ENCODE measurements at places on chromosomes 2 and 18.

DNA sequence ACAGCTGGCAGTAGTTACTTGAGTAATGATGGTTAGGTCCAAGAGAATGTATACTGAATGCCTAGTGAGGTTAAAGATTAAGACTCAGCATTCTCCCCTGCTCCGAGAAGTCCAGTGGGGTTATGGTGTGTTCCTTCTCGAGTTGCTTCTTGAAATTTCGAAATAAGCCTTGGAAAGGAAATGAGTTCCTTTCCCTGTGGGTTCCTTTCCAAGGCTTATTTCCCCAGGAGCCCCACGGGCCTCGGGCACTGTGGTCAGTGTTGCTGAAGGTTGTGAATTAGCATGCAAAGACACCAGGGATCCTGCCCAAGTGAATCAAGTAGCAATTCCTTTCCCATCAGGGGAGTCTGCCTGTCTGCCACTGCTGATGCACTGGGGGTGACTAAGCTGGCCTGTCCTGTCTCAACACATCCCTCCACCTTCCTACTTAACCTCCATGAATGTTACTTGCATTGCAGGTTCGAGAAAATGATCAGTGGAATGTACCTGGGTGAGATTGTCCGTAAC, 53.6 kb downstream of the HK2 start:
- DNase-seq = no peak

DNA sequence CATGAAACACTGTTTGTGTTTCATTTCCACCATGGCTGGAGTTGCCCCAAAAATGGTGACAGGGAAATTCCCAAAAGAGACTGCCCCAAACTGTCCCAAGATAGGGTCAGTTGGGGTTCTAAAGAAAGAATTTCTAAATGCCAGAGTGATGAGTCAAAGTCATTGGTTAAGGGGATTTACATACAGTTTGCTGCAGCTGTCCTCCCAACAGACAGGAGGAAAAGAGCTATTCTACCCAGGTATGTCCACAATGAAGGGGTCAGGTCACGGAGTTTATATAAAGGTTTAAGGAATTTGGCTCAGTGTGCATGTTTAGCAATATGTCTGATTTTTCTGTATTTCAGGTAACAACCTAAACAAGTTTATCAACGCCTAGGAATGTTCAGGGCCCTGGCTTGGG, 344.1 kb downstream of the TDRD15 start:
- no peak for DNase-seq

- DNase-seq = no peak
Observed at GRCh38 chr2:197075281-197075680, 148.8 kb upstream of the PGAP1 start.

GRCh38 chr18:32427084-32427900, 43.4 kb downstream of the GAREM1 start:
- DNase-seq = no peak

GRCh38 chr2:1664076-1664605, 80.2 kb downstream of the PXDN start:
- no peak for DNase-seq

- no peak for DNase-seq
Observed at GRCh38 chr18:45328296-45328695, 287.0 kb upstream of the SLC14A2 start.

GRCh38 chr2:50346629-50347357, 685.1 kb downstream of the NRXN1 start:
- no peak for DNase-seq

DNA sequence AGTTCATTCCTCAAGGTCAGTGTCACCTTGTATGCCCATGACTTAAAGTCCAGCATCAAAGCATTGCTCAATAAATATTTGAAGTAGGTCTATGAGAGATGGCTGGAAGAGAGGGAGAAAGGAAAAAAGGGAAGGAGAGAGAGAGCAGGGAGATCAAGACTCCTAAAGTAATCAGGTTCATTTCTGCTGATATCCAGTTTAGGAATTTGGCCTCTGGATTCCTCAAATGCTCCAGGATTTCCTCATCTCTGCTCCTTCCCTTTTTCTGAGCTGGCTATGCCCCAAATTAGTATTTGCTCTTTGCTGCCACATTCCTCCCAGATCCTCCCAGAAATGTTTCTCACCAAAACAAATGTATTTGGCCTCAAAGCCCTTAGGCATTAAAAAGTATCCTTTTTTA, 739.4 kb upstream of the CHAC2 start:
- DNase-seq = no peak

GRCh38 chr18:80108121-80108536, 933 bp upstream of the ADNP2 start:
- no peak for DNase-seq

GRCh38 chr2:109045505-109045904, 56.5 kb upstream of the EDAR start:
- DNase-seq = no peak

DNA sequence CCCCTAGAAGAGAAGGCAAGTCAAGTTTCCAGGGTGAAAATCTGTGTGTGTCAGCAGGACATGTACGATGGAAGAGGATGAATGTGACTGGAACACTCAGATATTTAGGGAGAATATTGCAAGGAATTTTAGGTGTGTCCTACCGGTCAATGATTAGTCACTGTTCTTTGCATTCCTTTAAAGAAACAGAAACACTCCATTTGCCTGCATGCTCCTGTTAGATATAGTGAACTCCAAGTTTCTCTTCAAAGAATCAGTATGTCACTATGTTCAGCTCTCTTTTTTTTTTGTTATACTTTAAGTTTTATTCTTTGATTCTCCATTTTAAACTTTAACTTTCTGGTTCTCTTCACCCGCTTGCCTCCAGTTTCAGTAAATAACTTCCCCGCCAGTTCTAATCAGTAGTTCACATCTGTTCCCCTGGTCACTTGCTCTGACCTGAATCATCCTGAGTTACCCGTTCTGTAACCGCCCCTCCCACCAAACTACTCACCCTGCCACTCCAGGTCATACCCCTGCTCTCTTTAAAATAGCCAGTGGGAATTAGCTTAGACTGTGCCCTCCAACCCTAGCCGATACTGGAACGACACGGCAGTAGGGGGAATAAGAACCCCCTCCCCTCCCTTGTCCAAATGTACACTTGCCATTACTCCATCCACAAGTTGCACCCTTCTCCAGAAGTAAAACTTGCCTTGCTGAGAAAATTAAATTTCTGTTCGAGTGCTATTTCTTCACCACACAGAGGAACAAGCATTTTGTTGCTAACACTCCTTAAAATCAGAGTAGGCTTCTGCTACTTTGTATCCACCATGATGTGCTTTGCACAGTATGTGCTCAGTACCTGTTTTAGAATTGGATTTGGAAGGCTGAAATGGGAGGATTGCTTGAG, 268.4 kb downstream of the METTL4 start:
- no peak for DNase-seq

- DNase-seq = no peak
Observed at GRCh38 chr2:15964936-15965563, 24.7 kb downstream of the MYCN start.

Data from NCI-H1417 treated with DMSO at 0.1 percent for 48 hours (cell line).